ENCODE measurements at places on chromosomes 1 and 21. TPM values are rescaled to one million over a fixed set of nuclear protein-coding genes. Genes with fewer than 3 reads are reported as not detected.

RSPH1 gene
- polyA plus RNA-seq: 0.11 TPM

CD53 gene
- polyA plus RNA-seq: not detected

PLD5 gene
- not detected for polyA plus RNA-seq

- no peak for DNase-seq
Observed at GRCh38 chr1:223652436-223652941, 13.0 kb downstream of the CAPN8 start.

GRCh38 chr1:31815752-31816500 is at the start of gene SPOCD1:
Gene SPOCD1, minus strand, starts transcription at chr1:31816022. Its CDS starts 689 bp downstream, at chr1:31815333.
- no peak for DNase-seq

DNA sequence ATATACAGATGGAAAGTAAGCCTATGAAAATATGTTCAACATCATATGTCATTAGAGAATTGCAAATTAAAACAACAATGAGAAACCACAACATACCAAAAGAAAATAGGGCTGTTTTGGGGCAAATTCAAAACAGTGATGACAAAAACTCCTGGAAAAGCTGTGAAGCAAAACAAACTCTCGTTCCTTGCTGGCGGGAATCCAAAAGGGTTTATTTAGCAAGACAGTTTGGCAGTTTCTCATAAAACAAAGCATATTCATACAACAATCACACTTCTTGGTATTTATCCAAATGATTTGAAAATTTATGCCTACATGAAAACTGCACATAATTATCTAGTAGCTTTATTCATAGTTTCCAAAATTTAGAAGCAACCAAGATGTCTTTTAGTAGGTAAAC is 44.4 kb downstream of the COL11A1 start:
- DNase-seq: no peak

DNA sequence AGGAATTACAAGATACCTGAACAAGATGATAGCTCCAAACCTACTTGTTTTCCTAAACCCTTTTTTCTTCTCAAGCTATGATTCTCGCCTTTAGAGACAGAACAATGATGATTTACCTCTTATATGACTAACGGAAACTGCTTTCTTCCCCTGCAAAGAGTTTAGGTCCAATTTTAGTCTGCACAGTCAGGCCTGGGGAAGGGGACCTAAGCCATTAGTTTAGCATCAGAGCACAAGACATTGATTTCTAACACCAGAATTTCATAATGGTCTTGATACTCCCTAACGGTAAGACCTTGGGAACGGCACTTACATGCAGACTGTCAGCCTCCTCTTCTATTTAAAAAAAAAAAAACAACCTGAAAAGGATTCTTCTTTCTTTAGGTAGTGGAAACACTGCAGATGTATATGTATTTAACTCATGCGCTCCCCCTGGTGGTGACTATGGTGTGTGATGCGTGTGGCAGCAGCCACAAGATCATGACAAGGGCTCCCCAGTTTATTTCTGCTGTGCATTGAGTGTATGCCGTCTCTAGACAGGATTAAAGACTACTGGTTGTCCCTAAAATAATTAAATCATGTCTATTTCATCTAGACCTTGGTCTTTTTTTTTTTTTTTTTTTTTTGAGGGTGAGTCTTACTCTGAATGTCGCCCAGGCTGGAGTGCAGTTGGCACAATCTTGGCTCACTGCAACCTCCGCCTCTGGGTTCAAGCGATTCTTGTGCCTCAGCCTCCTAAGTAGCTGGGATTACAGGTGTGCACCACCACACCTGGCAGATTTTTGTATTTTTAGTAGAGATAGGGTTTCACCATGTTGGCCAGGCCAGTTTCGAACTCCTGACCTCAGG is 37.3 kb upstream of the TMEM222 start:
- DNase-seq: no peak

DNA sequence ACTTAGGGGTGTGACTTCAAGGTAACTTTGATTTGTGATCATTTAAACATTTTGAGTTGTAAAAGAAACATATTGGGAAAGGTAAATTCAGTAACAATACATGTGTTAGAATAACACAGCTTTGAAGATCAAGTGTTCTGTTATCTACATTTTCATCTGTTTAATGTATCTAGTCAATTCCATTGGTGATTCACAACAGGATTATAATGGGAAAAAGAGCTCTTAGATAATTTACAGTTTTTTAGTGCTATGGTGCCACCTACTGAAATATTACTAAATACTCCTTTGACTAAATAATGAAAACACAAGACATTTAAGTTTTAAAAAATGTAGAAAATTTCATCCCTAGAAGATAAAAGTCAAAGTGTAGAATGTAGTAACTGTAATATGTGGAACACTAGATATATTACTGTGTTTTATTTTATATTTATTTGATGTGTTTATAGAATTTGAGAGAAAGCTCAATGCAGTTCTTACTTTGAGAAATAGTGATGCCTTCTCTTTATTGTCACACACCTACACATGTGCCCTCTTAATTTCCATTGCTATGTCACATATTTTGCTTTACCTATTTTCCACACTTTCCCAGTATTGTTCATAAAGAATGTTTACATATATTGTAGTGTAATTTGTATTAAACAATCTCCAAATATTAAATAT is 47.4 kb downstream of the PTPRC start:
- DNase-seq: no peak

DNA sequence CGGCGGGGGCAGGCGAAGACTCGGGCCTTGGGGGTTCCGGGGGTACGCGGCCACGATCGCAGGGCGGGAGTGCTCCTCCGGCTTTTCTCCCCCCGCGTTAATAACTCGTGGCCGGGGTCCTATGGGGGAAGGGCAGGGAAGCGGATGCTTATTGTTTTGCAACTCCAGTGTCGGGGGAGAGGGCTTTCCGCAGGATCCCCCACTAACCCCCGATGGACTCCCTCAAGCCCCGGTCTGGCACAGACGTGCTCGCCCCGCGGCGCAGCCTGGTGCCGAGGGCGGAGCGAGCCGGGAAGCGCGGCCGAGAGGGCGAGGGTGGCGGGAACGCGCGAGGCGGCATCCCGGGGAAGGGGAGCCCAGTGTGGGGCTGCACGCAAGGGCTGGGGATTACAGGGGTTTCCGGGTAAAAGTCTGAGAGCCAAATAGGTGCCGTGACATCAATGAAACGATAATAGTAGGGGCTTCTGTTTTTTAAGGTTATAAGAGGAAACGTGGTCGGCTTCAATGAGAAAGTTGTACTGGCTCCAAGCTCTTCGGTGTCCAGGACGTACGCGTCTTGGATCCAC is 772 bp downstream of the UCK2 start:
- DNase-seq: no peak

GRCh38 chr21:45778686-45779085 is 135.2 kb downstream of the PCBP3 start:
- no peak for DNase-seq

DNA sequence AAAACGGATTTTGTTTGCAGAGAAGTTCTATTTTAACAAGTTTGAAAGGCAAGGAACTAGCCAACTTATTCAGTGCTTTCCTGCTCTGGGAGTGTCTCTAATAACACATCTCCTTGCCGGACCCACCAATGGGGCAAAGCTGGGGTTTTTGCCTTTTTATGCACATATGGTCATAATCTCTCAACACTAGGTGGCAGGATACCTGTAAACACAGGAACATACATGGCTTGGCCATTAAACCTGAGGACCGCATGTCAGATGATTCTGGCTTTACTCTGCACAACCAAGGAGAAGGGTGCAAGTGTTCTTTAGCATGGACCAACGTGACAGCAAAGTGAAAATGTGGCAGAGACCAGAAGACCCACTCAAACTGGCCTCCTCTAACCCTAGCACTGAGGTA is 4.9 kb downstream of the TMEM9 start:
- no peak for DNase-seq
